ENCODE measurements at places on chromosomes 3 and 15.

- DNase-seq: no peak
These were observed 258.4 kb upstream of the ZNF717 start for GRCh38 chr3:76043746-76044145.

- no peak for DNase-seq
These were observed 533.1 kb upstream of the NAALADL2 start for GRCh38 chr3:174325834-174326700.

DNA sequence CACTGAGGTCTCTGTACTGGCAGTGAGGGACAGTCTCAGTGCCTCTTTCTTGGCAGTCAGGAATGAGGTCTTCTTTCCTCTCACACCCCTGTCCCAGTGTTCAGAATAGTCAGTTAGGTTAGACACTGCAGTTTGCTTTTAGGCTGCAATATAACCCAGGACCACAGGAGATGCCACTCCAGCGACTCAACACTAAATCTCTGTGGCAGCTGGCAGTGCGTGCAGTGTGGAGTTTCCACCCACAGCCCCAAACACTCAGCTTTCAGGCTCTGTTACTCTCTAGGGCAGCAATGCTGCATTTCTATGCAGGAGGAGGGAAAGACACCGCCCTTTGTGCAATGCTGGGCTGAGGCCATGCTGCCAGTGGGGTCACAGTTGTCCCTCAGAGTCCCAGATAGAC is 150.2 kb upstream of the SUCLG2 start:
- DNase-seq: no peak

DNA sequence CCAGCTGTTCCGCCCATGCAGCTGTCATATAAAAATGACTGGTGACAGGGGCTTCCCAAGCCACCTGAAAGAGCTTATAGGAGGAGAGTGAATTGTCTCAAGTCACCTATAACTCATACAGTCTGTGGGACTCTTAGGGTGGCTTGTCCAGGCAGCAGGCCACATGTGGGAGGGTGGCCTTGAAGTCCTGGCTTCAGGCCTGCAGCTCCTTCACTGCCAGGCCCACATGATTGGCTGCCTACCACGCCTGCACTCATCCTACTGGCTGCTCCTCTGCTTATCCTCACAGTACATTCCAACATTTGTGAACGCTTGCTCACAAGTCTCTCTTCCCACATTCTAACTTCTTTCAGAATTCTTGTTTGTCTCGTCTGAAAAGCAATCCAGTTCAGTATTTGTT is 41.1 kb upstream of the TIPARP start:
- no peak for DNase-seq

DNA sequence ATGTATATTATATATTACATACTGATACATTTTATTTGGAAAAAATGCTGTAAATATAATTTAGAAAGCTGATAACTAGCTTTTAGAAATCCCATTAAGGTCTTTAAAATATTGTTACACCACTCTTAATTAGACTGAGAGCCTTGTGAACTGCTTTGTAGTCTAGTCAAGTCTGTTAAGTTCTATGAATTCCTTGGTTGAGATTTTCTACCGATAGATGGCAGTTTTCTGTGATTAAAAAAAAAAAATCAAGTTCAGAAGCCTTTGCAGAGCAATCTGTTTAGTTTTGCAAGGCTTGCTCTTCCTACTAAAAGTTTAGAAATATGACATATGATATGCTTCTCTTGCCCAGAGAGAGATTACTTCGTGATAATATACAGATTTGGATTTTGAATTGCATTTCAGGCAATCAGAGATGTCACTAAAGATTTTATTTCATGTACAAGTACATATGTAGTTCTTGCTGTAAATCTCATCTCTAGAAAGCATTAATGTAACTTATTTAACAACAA is 60.4 kb upstream of the SLITRK3 start:
- DNase-seq: no peak

- no peak for DNase-seq
These were observed 1025.6 kb downstream of the NSUN3 start for GRCh38 chr3:95088464-95088863.

Measured in hippocampal formation (tissue), 2 donors.